Cerebellum (tissue), 4 donors: ENCODE measurements at places on chromosomes 2 and 18. TPM values are rescaled to one million over a fixed set of nuclear protein-coding genes. Genes with fewer than 3 reads are reported as not detected.

Gene SGPP2
- 3.1 TPM for total RNA-seq

Gene ABCG5
- not detected for total RNA-seq

Gene ICA1L
- 72.3 TPM for total RNA-seq

DNA sequence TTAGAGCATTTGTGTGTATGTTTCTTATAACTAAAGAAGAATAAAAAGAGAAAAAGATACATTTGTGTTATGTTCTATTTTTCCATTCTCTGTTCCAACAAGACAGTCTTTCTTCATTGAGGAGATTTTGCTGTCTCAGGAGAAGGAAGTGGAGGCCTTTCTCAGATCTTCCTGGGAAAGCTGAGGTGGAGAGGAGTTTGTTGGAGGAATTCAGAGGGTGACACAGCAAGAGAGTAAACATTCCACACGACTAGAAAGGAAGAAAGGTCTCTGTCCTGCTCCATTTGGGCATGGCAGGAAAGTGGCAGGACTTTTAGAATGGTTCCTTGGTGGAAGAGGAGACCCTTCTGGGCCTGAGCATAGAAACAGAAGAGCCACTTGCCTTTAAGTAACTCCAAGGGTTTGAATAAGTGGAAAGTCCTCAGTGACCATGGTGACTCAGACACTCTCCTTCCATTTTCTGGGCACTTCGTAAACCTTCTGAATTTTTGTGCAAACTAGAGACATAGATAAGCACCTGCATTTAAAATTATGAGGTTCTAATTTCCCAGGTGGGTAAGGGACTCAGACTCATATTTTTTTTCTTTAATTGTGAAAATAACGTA lies 52.3 kb upstream of the COL5A2 start:
- DNase-seq, result no peak

GRCh38 chr2:86256982-86257381 lies 57.7 kb downstream of the MRPL35 start:
- no peak for DNase-seq
